ENCODE measurements at places on chromosomes 1 and 21.

- no peak for DNase-seq
These were observed 40.3 kb downstream of the RAP1GAP start for GRCh38 chr1:21628798-21629393.

GRCh38 chr1:6426972-6427350, 2.4 kb downstream of the ESPN start:
- no peak for DNase-seq

GRCh38 chr1:64403331-64403730, 66.6 kb upstream of the CACHD1 start:
- no peak for DNase-seq

GRCh38 chr1:96820671-96821070, 99.1 kb downstream of the PTBP2 start:
- no peak for DNase-seq

- no peak for DNase-seq
These were observed 23.1 kb downstream of the C21orf91 start for GRCh38 chr21:17796037-17796403.

GRCh38 chr1:108201687-108202086, 1.5 kb upstream of the SLC25A24 start:
- DNase-seq = no peak

DNA sequence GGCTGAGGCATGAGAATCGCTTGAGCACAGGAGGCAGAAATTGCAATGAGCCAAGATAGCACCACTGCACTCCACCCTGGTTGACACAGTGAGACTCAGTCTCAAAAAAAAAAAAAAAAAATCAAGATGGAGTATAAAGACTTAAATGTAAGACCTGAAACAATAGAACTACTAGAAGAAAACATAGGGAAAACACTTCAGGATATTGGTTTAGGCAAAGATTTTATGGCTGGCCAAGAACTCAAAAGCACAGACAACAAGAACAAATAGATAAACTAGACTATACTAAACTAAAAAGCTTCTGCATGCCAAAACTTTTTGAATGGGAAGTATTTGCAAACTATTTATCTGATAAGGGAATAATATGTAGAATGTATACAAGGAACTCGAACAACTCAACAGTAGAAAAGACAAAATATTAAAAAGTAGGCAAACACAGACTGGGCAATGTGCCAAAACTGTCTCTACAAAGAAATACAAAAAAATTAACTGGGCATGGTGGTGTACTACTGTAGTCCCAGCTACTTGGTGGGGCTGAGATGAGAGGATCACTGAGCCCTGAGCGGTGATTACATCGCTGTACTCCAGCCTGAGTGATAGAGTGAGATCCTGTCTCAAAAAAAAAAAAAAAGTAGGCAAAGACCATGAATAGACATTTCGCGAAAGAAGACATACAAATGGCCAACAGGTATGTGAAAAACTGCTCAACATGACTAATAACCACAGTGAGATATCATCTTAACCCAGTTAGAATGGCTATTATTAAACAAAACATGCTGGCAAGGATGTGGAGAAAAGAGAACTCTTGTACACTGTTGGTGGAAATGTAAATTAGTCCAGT, 25.3 kb downstream of the DTL start:
- DNase-seq = no peak

GRCh38 chr1:224433041-224433691, 1.4 kb downstream of the WDR26 start:
- DNase-seq = no peak

- DNase-seq = no peak
These were observed 563.0 kb downstream of the LRRIQ3 start for GRCh38 chr1:73635021-73635420.
